Bone marrow (tissue), 2 donors: ENCODE measurements at places on chromosomes 12 and 14.
A peak's percentile ranks its signal among the peaks of the same experiment; 100 is the strongest.

- no peak for DNase-seq
These were observed 380.3 kb upstream of the PDE3A start for GRCh38 chr12:19988001-19988400.

- DNase-seq = no peak
These were observed 7.6 kb downstream of the MDM1 start for GRCh38 chr12:68324531-68324930.

DNA sequence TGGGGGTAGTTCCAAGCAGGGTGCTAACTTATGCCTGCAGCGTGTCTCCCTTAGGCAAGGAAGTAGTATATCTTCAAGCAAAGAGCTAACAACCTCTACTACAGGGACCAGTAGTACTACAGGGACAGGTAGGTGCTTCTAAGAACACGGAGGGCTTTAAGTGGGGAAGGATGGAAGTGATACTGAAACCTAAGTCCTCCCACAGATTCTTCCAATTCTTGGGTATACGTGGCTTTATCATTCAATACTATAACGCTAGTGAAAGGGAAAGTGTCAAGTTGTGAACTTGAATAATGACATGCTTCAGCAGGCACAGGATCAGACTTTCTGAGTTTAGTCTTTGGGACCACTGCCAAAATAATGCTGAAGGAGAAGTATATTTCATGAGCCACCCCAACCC is 241.7 kb downstream of the CEP128 start:
- DNase-seq = no peak

DNA sequence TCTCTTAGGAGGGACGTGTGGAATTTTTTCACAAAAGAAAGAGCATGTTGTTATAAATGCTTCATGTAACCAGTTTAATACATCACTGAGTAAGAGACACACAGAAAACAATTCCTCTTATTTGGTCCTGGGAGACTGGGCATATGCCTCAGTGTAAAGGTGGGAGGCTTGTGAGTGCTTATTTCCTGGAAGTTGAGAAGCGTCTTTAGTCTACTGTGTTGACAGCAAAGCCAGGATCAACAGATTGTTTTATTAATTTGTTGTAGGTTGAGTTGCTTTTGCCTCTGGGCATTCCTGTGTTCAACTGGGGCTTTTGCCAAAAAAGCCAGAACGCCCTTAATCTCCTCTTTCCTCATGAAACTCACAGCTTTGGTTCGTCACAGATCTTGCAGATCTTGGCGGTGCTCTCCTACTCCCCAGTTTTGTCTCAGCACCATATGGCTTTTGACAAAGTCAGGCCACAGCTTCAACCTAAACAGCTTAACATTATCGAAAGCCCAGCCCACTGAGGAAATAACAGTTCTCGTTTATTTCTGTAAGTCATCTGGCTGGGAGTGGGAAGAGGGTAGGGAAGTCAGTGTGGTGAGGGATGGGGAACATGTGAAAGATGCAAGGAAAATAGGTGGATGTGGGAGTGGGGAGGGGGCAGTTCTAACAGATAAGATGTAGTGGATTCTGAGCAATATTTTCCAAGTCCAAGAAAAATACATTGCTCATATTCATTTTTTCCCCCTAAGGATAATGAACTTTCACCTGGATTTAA is 227.2 kb downstream of the DACT1 start:
- DNase-seq = no peak

- DNase-seq = no peak
These were observed 9.1 kb upstream of the CARMIL3 start for GRCh38 chr14:24042746-24043145.

DNA sequence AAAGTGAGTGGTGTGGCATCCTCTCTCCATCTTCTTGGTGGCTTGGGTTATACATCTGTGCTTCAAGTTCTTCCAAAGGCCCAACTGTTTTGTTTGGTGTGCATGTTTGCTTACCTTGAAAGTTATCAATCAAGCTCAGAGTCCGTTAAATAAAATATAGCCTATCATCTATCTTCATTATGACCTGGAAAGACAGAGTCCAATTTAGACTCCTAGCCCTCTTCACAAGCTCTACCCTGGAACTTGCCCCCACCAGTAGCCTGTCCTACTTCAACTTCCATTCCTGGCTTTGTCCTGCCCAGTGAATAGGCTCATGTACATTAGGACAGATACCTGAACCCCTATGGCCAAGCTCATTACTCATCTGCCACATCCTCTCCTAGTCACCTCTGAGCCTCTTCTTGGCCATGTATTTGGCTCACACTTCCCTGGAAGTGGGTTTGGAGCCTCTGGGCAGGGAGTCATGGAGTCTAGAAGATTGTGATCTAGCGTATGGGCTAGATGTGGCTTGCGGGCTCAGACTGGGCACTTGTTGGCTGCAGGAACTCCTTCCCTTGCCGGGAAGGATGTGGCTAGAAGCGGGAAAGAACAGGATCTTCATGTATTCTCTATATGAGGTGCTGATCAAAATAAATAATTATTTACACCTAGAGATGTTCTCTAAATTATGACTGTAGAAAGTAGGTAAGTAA is 6.4 kb upstream of the SSTR1 start:
- no peak for DNase-seq

- DNase-seq = no peak
These were observed 83.7 kb downstream of the TNFAIP2 start for GRCh38 chr14:103206836-103207387.

GRCh38 chr14:40393143-40393542 is 960.9 kb upstream of the FBXO33 start:
- no peak for DNase-seq

GRCh38 chr14:57060276-57060955 is 208.3 kb downstream of the EXOC5 start:
- no peak for DNase-seq

DNA sequence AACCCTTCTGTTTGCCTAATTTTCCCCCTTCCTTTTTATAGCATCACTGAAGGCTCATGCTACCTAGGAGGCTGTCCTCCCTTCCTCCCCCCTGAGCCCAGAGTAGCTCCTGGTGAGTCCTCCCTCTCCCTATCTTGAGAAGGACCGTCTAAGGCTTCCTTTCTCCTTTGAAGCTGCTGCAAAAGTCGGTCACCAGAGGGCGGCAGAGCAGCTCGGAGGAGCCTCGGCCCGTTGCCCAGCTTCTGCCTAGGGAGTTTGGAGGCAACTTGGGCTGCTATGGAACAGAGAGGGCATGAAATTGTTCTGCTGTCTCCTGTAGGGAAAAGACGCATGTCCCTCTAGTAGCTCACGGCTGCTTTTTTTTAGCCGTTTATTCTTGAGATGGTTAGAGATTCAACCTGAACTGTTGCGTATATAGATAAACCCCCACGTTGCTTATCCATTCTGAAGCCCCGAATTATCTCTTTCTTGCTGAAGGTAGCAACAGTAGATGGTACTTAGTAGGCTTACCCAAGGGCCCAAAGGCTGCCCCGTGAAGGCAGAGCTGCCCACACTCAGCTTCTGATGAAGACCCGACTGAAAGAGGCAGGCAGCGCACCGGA is 5.7 kb downstream of the WNT5B start:
- peak; percentile 44 for DNase-seq

GRCh38 chr14:60327447-60328331 is 78.7 kb downstream of the PPM1A start:
- DNase-seq = no peak

- DNase-seq = no peak
These were observed 40.5 kb downstream of the RESF1 start for GRCh38 chr12:31999692-32000091.

- no peak for DNase-seq
These were observed 284.7 kb upstream of the FKBP4 start for GRCh38 chr12:2510045-2510444.

- no peak for DNase-seq
These were observed 30.8 kb downstream of the P2RX2 start for GRCh38 chr12:132649226-132649945.

DNA sequence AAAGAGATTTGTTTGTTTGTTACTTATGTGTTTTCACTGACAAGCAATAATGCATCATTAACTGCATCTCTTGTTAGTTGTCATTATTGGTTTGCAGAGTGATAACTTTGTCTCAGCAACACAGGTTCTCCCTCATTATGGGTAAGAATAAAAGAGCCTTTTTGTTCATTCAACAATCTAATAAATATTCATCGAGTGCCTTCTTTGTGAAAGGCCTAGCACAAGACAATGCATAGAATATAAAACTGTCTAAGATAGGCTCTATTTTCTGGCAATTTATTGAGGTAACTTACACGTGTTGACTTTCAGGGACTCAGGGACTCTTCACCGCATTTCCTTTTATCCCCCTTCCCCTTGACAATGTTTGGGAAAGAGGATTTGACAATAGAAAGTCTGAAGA is 95.5 kb upstream of the KRR1 start:
- DNase-seq = no peak

GRCh38 chr12:57119294-57120085 is 8.3 kb upstream of the STAT6 start:
- no peak for DNase-seq

- DNase-seq = no peak
These were observed 13.5 kb downstream of the AMDHD1 start for GRCh38 chr12:95956557-95957145.

DNA sequence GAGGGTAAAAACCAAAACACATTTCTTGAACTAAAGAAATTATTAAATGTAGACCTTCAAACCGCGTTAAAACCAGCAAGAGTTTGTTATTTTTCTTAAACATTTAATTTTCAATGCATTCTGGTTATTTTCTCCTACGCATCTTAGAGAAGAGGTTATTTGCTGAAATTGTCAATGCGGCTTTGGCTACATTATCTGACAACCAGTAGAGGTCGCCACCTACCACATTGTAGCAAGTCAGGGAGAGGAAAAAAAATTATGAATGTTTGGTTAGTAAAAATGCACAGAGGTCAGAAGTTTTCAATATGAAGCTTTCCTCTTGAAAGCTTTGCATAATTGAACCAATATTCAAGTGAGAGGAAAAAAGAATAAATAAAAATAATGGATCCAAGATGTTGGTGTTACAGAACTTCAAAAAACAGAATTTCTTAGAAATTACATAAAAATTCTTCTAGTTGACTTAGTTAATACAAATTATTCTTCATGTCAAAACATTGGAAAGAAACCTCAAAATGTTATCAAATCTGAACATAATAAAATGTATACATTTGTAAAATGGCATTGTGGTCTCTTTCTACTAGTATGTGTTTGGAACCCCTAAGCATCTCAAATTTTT is 159.4 kb upstream of the TMTC2 start:
- DNase-seq = peak; percentile 19

DNA sequence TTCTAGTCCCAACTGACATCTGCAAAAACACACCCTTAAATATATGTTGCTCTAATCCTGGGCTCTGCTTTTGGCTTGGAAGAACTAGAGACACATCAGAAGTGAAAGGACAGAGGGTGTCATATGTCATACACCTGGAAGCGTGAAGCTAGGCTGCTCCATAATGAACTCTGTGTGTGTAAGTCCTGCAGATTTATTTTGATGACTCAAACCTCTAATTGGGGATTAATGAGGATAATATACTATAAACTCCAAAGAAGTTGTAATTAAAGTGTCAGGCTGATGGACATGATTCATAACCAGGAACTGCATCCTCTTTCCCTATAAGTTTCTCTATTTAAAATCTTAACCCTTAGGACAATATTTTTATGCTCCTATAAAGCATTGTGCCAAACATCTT is 4.4 kb upstream of the KCNK10 start:
- no peak for DNase-seq

- DNase-seq = no peak
These were observed 11.9 kb downstream of the CFAP54 start for GRCh38 chr12:96501133-96501761.

GRCh38 chr14:72904840-72905561 is 11.1 kb upstream of the DPF3 start:
- peak; percentile 32 for DNase-seq

GRCh38 chr12:123055281-123055766 is 74.8 kb downstream of the ARL6IP4 start:
- DNase-seq = no peak

DNA sequence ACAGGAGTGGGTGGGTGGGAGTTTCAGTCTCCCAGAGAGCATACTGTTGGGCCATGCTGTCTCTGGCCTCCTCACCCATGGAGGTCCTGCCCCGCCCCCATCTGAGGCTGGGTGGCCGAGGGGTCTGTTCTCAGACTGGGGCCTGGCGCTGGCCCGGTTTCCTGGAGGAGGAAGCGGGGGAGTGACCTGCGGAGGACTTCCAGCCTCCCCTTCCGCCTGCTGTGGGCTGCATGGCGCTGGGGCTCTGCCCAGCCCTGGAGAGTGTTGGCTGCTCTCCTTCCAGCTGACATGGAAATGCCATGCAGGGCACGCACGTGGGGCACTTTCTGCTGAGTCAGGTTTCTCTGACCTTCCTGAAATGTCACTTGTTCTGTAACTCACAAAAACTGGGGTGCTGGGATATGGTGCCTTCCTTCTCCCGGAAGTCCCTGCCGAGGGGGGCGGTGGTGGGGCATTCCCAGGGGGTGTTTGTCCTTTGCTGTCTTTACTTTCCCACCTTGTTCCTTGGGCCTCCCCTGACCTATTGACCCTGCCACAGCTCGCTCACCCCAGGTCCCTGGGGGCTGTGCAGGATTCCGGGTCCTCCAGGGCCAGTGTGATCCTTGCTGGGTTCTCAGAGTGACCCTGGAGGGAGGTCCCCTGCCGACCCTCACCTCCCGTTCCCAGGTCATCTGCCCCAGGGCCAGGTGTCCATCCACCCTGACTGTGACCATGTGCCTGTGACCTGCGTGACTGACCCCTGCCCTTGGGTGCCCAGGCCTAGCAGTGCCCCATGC is 23.6 kb downstream of the PACS2 start:
- no peak for DNase-seq

GRCh38 chr12:68340404-68341270 is 8.5 kb upstream of the MDM1 start:
- no peak for DNase-seq

GRCh38 chr12:121351820-121352681 is at the start of gene ANAPC5:
ANAPC5 (minus strand) TSS chr12:121352411; CDS start chr12:121352340, 71 bp downstream.
- peak; percentile 98 for DNase-seq

GRCh38 chr12:98388126-98388525 is 127.3 kb upstream of the TMPO start:
- no peak for DNase-seq

DNA sequence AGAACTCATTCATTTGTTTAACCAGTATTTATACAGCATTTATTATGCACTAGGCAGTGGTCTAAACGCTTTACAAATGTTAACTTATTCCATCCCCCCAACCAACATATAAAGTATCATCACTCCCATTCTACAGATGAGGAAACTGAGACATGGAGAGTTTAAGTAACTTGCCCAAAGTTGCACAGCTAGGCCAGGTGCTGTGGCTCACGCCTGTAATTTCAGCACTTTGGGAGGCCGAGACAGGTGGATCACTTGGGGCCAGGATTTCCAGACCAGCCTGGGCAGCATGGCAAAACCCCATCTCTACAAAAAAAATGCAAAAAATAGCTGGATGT is 37.9 kb downstream of the ZFP36L1 start:
- DNase-seq = no peak
